ENCODE measurements at places on chromosomes 3 and 15.

GRCh38 chr3:134373271-134374104 is 759 bp downstream of the AMOTL2 start:
- DNase-seq: peak; percentile 96

DNA sequence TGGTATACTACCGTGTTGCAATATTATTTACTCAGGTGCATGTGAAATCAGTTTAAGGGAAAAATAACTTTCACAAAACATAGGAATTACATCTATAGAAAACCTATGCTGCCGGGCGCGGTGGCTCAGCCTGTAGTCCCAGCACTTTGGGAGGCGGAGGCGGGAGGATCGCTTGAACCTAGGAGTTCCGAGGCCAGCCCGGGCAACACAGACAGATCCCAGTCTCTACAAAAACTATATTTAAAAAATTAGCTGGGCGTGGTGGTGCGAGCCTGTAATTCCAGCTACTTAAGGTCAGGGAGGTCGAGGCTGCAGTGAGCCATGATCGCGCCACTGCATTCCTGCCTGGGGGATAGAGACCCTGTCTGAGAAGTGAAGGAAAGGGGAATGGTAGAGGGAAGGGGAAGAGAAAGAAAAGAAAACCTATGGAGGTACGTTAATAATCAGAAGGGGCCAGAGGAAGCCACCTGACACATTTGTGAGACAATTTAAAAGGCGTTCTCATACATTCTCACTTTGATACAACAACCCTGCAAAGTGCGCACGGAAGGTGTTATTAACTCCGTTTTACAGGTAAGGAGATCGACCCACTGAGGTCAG is 456 bp upstream of the TMEM62 start:
- no peak for DNase-seq

DNA sequence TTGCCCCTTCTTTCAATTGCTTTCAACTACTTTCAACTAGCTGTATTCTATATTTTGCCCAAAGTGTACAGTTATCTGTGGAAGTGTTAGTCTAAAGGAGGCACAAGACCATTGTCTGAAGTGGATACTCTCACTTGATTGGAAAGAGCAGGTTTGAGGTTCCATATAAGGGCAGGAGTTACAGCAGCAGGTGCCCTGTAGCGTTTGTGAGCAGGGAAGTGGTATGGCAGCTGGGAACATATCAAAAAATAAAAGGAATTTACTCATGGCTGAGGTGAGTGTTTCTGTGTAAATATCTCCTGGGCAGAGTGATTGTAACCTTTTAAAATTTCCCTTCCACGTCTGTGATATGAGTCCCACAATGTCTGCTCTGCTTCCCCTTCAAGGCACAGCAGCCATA is 38.5 kb upstream of the DNAJC13 start:
- no peak for DNase-seq

DNA sequence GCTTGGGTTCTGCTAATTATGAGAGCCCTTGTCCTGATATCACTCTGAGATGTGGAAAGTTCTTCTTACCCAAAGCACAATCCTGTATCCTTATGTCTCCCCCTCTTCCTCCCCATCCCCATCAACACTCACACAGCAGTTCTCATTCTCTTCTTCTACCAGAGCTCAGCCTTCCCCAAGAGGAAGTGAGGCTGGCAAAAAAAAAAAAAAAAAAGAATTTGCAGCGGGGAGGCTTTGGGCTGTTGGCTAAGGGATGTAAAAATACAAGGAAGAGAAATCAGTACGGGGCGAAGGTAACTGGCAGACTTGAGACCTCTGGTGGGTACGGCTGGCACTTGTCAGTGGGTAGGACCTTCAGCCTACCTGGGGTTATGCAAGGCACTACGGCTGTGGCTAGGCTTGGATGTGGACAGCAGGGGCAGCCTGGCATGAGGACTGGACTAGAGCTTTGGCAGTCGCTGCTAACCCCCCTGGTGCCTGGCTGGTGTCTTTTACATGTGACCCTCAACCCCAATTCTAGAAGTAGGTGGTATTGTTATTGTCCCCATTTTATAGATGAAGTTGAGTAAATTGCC is 5.4 kb downstream of the VIPR1 start:
- DNase-seq: no peak

DNA sequence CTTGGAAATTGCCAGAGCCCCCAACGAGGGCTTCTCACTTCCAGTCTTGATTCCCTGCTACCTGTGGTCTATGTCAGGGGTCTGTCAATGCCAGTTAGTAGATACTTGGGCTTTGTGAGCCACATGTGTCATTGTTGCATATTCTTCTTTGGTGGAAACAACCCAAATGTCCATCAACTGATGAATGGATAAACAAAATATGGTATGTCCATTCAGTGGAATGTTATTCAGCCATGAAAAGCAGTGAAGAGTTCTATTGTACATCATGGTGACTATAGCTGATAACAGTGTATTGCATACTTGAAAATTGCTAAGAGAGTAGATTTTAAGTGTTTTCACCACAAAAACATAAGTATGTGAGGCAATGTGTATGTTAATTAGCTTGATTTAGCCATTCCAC is 288.1 kb downstream of the RPLP1 start:
- no peak for DNase-seq

DNA sequence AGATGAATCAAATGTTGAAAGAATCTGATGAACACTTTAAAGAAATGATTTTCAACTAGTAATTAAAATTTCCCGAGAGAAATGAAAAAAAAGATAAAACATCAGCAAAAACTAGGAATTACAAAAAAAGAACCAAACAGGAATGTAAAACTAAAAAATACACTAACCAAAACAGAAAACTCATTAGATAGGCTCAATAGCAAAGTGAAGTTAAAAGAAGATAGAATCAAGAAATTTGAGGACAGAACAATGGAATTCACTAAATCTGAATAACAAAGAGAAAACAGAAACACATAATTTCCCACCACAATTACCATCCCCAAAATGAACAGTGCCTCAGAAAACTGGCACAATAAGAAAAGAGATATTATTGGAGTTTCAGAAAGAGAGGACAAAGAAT is 290.1 kb upstream of the CNTN4 start:
- no peak for DNase-seq

- DNase-seq: no peak
These were observed 185.6 kb downstream of the TLE3 start for GRCh38 chr15:69912116-69912515.

DNA sequence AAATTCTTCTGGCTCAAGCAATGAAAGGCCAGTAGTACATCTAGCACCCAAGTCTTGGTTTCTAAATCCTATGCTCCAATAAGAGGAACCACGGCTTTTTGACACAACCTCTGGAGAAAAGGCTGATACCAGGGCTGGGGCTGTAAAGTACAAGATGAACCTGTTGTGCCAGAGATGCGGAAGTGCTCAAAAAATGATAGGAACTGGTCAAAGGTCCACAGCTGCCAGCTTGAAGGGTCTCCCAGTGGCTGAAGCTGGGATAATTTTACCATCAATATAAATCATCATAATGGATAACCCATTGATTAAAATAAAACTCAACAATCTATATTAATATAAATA is 558 bp upstream of the NCEH1 start:
- no peak for DNase-seq

DNA sequence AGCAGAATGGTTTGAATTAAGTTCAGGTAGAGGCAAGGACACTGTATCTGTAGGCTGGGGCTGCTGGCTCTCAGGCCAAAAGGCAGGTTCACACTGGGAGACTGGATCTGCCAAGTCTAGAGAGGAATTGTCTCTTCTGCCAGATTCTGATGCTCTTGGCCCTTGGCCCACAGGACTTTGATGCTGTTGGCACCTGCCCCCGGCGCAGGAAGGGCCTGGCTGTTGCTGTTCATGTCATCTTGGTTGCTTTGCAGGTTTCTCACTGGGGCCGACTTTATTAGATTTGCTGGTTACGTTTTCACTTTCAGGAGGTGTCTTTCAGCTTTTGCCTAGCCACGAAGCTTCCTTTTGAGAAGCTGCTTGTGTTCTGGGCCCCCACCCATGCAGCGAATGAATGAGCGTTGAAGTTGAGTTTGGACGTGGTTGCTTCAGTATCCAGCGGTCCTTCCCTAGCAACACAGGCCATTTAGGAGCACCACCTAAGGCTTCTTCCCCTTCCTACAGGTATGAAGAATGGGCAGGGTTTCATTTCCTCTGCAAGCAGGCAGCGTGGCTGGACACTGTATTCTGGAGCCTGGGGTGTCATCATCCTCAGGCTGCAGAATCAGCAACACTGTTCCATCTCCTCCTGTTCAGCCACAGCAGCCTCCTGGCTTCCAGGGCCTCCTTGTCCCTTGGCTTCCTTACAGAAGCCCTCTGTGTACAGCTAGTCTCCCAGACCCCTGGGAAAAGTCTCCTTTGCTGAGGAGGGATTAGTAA is 65.6 kb upstream of the PRR23C start:
- DNase-seq: no peak

- DNase-seq: peak; percentile 10
These were observed 33.7 kb downstream of the DENND6A start for GRCh38 chr3:57659004-57659673.

- DNase-seq: peak; percentile 88
These were observed 125.8 kb upstream of the GALNT15 start for GRCh38 chr3:16048435-16049318.

DNA sequence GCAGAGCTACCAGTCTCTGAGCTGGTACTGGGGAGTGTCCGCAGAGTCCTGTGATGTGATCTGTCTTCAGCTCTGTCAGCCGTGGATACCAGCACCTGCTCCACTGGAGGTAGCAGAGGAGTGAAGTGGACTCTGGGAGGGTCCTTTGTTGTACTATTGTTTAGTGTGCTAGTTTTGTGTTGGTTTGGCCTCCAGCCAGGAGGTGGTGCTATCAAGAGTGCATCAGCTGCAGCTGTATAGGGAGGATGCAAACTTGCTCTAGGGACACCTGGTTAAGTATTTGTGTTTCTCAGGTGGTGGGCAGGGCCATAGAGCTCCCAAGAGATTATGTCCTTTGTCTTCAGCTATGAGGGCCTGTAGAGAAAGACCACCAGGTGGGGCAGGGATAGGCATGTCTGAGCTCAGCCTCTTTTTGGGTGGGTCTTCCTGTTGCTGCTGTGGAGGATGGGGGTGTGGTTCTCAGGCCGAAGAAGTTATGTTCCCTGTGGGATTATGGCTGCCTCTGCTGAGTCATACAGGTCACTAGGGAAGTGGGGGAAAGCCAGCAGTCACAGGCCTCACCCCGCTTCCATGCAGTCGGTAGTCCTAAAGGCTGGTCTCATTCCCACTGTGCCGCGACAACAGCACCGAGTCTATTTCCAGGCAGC is 443.2 kb upstream of the TBL1XR1 start:
- DNase-seq: no peak

DNA sequence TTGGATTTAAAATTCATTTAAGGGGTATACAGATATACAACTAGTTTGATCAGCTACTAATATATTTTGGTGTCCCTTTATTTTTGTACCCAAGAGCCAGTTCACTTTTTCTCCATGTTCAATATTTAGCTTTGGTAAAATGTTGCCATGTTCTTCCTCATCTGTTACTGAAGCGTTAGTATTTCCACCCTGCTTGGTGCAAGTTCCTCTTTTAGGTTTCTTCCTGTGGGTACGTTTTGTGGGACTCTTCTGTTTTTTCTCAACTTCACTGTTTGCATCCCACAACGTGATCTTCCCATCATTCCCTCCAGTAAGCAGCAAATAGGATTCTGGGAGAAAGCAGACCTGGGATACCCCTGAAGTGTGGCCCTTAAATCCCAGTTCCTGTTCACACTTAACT is 14.1 kb downstream of the WDR53 start:
- no peak for DNase-seq

- peak; percentile 79 for DNase-seq
These were observed 319.2 kb downstream of the SLC9A9 start for GRCh38 chr3:143529018-143529478.

GRCh38 chr3:107077391-107077790 is 299.8 kb upstream of the CCDC54 start:
- DNase-seq: no peak
